CD4-positive, alpha-beta memory T cell (primary cell): ENCODE measurements at places on chromosomes 3 and 15. TPM values are rescaled to one million over a fixed set of nuclear protein-coding genes. Genes with fewer than 3 reads are reported as not detected.

Gene IL17RB
- 0.87 TPM for total RNA-seq

Gene GATM
- total RNA-seq, result 1.6 TPM

GRCh38 chr3:66439666-66440344, 61.0 kb downstream of the LRIG1 start:
- DNase-seq, result no peak

GRCh38 chr15:48992545-48992944, 28.8 kb upstream of the SHC4 start:
- DNase-seq, result no peak

DNA sequence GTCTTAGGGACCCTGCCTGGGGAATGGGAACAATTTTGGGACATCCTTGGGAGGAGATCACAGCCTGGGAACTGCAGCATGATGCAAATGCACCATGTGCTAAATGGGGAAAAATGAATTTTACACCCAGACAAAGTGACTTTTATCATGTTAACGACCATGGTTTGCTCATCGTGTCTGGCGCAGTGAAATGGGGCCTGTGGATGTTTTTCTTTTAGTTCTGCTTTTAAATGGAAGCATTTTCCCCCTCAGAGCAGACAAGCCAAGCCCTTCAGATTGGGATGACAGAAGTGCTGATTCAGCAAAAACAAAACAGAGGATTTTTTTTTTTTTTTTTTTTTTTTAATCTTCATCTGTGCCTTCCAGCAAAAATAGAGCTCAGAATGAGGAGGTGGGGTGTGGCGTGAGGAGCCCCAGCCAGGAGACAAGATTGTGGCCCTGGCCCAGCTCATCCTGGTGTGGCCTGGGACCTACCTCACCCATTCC, 14.3 kb upstream of the CACNA2D2 start:
- DNase-seq, result no peak
